Mesothelial cell of epicardium (in vitro differentiated cells): ENCODE measurements at places on chromosomes 11 and 22.

DNA sequence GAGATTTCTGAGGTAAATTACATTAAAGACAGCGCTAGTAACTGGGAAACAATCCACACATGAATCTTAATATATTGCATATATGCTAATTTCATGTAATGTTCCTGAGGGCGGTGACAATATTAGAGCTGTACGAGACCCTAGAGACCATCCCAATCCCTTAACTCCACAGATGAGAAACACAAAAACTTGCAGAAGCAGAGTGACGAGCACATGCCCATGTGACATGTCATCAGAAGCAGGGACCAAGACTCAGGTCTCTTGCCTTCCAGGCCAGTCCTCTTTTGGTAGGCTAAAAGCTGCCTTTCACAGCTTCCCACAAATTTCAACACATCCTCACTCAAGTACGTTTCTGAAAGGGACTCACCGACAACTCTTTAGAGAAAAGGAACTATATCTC is 11.8 kb downstream of the MAPK1 start:
- no peak for DNase-seq

DNA sequence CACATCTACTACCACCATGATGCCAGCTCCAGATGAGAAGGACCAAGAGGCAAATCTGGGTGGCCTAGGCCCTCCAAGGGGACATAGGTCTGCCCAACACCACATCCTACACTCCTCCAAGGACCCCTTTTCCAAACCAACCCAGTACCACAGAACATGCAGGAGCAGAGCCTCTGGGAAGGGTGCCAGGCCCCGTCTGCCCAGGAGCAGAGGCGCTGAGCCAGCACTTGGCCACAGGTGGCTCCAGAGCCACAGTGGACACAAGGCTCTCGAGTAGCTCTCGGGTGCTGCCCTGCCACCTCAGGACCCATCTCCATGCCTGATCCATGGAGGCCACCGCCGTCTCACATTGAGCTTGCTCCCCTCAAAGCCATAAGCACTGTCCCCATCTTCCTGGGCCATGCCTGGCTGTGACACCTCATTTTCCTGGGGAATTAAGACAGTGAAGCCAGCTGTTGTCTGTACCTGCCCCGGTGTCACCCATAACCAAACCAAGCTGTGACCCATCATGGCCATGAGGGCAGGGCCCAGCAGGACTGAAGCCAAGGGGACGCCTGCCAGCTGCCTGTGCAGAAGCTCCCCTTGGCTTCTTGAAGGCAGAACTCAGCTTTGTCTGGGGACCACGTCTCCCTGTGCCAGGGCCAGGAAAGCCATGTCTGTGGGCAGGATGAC is 7.4 kb downstream of the MOB2 start:
- no peak for DNase-seq

GRCh38 chr11:9951807-9952206 is 287.9 kb downstream of the SWAP70 start:
- no peak for DNase-seq

- no peak for DNase-seq
These were observed 94.3 kb downstream of the ISX start for GRCh38 chr22:35160268-35160667.

- DNase-seq, result no peak
These were observed 1.2 kb downstream of the CD3E start for GRCh38 chr11:118305726-118306125.

GRCh38 chr11:16880184-16880801 is 133.9 kb downstream of the PLEKHA7 start:
- no peak for DNase-seq

DNA sequence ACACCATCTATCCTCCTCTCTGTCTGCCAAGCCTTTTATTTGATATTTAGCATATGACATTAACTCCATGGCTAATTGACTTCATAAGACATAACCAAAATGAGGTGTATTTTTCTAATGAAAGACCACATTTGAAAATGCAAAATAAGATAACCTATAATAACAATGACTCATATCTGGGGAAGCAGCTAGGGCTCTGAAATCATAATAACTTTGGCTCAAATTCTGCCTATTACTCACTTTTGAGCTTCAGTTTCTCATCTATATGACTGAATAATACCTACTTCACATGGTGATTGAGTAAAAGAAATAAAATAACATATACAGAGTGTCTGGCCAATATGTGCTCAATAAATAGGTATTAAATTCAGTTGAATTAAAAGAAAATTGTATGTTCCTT is 1419.8 kb upstream of the TENM4 start:
- DNase-seq, result no peak

DNA sequence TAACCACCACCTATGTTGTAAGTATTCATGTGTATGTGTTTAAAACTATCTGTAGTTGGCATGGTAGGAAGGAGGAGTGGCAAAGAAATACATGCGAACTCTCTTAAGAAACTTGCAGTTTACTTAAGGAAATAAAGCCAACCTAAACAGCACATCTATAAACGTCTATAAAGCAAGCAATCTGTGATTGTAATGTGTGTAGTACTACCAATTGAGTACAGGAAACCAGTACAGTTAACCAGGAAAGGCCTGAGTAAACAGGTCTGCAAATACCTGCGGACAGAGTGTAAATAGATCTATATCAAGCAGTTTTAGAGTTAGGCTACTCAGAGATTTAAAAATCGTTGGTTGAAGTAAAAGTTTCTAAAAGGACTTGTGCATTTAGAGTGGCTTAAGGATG is 59.5 kb upstream of the AMOTL1 start:
- no peak for DNase-seq

GRCh38 chr11:8352103-8352875 is 88.6 kb upstream of the LMO1 start:
- no peak for DNase-seq

- no peak for DNase-seq
These were observed 442.2 kb downstream of the BUD13 start for GRCh38 chr11:116330439-116331185.

GRCh38 chr11:73969991-73970800 is 12.4 kb downstream of the UCP2 start:
- DNase-seq, result no peak

DNA sequence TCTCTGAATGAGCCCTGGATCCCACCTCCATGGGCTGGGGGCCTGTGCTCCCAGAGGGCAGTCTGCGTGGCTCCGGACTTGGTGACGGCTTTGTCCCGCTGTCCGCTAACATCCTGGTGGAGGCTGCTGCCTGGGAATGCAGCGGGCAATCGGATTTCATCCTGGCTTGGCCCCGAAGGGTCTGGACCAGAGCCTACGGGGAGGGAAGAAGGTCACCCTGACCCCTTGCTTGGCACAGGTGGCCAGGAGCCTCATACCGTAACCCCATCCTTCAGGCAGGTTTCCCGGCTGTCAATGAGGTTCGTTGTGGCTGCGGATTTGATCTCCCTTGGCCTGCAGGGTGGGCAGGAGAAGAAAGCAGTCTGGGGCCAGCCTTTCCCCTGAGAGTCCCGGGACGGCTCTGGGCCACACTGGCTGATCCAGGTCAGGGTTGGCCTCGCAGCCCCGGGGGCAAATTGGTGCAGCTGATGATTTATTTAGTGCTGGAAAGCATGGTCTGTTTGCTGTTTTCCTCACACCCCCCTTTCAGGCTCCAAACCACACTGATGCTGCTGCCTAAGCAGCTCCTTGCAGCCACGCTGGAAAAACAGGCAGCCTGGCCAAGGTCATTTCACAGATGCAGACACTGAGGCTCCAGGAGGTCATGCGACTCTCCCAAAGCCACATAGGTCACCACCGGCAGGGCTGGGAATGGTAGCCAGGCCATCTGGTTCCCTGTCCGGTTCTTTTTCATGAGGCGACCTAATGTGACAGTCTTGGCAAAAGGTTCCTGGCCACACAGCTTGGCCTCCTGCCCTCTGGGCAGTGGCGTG is 15.0 kb downstream of the PRDM11 start:
- DNase-seq, result no peak

DNA sequence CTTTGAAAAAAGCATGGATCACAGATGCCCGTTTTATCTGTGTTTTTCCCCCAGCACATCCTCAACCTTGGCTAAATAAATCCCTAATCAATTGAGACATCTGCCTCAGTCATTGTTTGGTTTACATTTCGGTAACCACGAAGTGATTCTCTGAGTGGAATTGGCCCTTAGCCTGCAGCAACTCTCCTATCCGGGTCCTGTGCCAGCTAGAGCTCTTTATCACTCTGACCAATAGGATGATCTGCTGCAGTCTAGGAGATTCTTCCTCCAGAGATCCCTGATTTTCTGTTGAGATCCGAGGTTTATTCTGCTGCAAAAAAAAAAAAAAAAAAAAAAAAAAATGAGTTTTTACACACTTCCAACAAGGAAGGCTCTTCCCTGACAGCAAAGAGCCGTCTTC is 137.3 kb downstream of the KCNA4 start:
- DNase-seq, result no peak

DNA sequence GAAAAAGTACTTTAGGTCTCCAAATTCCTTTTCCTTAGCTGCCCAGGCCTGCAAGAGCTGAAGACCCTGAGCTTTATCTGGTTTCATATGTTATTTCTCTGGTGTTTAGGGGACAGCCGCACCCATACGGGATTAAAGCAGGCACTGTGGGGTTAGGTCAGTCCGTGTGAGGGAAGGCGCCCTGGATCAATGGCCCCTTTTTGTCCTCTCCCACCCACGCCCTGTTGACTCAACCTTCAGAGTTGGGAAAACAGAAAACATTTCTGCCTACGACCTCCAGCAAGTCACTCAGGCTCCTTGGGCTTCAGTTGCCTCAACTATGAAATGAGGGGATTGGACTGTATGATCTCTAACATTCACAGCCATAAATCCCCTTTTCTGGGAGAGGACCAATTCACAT is 55.2 kb upstream of the BARX2 start:
- DNase-seq, result no peak

DNA sequence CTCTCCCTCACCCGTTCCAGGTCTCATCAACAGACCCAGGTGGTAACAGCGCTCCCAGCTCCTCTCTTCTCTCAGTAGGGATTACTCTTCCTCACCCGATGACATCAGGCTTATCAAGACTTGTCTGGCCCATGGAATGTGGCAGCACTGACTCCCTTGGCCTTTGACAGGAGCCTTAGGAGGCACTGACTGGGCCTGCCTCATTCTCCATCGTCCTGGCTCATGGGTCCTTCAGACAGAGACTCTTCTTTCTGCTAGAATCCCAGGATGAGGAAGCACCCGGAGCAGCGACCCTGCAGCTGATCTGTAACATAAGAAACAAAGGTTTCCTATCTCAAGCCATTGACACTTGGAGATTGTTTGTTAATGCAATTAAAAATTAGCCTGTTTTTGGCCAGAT is 1063.6 kb downstream of the TBC1D22A start:
- no peak for DNase-seq

- DNase-seq, result no peak
These were observed 15.0 kb downstream of the VWCE start for GRCh38 chr11:61279934-61280659.

DNA sequence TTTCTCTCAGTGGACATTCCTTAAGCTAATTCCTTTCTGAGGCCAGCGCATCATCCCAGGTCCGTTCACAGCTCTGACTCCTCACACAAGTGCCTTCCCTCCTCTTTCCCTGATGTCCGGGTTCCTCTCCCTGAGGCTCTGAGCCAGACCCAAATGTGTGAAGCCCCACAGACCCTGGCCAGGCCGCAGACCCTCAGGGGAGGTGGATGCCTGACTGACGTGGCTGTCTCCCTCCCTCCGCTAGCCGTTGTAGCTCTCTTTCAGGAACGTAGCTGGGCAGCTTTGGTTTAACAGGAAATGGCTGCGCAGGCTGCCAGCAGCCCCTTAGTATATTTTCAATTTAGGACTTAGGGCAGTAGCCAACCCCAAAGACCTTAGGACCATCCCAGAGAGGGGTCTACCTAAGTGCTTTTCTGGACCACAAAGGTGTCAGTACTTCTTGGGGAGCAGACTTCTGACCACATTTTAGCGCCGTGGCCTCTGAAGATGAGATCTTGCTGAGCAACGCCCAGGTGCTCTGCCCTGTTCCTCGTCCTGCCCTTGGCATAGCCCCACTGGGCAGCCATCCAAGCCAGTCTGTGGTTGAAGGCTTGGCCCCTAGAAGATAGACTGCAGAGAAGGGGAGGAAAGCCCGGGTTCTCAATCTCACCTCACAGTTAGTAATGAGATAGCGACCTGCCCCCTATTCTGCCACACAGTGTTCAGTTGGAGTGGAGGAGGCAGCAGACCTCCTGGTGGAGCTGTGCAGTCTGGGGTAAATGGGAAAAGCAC is 27.0 kb downstream of the MYBPC3 start:
- no peak for DNase-seq

DNA sequence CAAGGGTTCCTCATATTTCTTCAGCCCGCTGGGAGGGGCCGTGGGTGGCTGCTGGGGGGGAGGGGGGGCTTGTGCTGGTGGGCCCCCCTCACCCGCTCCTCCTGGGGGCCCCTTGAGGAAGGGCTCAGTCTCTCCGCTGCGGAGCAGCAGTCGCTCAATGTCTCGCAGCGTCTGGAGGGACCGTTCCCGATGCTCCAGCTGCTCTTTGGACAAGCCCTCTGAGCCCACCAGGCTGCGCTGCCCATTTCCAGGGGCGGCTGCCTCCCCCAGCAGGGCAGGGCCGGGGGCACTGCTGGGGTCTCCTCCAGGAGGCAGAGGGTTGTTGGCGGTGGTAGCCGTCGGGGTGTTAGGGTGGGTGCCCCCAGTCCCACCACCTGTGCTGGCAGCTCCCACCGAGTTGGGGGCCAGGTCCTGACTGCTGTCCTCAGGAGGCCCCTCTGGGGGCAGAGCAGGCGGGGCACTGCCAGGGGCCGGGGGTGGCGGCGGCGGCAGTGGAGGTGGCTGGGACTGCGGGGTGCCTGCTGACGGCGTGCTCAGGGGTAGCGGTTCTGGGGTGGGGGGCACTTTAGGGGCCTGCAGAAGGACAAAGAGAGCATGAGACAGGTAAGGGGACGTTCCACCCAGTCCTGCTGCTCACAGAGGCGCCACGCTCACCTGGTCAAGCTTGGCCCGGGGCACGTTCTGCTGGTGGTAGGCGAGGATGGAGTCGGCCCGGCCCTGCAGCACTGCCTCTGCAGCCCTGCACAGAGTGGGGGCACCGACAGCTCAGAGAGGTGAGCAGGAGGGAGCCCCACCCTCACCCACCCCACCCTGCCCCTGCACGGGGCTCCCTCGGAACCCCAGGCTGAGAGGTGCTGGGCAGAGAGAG is 18.9 kb downstream of the CXCR5 start:
- DNase-seq, result no peak

DNA sequence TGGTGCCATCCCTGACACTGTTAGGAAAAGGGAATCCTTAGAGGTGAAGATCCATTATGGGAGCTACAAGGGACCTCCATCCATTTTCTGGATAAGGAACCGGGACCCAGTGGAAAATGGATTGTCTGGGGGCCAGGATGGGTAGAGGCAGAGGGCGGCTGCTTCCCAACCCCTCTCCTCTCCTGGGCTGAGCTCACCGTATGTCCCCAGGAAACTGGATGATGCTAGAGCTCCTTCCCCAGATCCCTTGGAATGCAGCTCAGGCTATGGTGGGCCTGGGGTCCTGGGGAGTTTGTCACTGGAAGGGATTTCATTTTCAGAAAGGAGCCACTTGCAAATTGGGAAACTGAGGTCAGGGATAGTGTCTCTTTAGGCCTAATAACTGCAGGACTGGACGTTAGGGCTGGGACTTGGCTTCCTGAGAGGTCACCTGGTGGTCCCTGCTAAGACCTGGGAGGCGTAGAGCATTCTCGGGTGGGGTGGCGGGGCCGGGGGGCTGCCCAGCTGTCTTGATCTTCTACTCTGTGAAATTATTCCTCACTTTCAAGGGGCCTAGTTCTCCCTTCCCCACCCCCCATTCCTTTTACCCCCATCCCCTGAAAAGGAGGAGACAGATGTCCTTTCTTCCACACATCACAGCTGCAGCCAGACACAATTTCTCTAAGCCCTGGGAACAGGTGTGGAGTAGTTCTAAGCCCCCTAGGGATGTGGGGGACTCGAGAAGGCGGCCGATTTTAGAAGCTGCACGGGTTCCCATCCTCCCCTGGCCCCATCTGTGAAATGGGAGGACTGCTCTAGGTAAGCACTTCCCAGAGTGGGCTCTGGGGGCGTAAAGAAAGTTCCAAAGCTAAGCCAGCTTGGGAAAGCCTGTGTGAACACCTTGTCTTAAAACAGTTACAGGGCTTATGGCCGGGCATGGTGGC is 99.8 kb downstream of the PKNOX2 start:
- no peak for DNase-seq
